ENCODE measurements at places on chromosomes 5 and 9. TPM values are rescaled to one million over a fixed set of nuclear protein-coding genes. Genes with fewer than 3 reads are reported as not detected.

DNA sequence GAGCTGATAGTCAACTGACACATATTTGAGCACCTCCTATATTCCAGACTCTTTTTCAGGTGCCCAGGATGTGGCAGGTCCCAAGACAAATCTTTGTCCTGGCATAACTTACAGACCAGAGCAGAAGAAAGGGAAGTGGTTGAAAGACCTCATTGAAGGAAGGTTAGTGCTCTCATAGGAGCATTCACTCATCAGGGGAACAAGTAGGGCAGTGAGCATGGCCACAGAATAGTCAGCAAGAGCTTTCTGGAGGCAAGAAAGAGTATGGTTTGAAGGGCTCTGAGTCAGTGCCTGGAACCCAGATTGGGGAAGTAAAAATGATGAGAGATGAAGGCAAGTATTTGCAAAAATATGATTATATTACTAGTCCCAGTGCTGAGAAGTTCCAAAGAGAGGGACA is 25.0 kb upstream of the ERMP1 start:
- DNase-seq = no peak

The BRINP1 gene
- 0.30 TPM for total RNA-seq

DNA sequence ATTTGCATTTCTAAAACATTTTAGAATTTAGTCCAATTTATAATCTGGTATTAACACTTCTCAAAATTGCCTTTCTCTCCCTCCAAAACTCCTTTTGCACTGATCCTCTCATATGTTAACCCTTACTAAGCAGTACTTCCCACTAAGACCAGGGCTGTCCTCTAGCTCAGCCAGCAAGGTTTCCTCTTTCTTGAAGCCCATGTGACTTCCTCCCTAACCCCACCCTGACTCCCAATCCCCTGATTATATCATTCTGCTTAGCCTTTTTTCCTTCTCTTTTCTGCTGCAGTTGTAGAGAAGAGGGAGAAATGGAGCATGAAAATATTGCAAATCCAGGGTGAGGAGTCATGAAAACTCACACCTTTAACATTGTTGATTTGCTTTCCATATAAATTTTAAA is 241.7 kb downstream of the MCTP1 start:
- DNase-seq = no peak

The TAS2R1 gene
- not detected for total RNA-seq

DNA sequence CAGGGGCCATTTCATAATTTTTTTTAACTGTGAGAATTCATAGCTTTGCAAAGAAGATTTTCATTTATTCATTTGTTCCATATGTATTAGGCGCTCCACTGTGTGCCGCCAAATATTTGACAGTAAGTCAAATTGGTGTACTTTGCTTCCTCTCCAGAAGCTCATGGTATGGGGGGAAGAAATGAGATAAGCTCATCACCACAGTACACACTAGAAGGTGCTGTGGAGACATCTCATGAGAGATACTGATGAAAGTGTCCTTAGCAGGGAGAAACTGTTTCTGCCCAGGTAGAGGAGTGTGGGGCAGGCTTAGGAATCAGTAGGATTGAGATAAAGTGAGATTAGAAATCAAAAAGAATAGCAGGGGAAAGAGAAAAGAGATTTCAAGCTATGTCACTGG is 136.2 kb downstream of the CDH6 start:
- DNase-seq = no peak

The LCN12 gene
- total RNA-seq = 1.2 TPM

The MAP3K1 gene
- 5.6 TPM for total RNA-seq

DNA sequence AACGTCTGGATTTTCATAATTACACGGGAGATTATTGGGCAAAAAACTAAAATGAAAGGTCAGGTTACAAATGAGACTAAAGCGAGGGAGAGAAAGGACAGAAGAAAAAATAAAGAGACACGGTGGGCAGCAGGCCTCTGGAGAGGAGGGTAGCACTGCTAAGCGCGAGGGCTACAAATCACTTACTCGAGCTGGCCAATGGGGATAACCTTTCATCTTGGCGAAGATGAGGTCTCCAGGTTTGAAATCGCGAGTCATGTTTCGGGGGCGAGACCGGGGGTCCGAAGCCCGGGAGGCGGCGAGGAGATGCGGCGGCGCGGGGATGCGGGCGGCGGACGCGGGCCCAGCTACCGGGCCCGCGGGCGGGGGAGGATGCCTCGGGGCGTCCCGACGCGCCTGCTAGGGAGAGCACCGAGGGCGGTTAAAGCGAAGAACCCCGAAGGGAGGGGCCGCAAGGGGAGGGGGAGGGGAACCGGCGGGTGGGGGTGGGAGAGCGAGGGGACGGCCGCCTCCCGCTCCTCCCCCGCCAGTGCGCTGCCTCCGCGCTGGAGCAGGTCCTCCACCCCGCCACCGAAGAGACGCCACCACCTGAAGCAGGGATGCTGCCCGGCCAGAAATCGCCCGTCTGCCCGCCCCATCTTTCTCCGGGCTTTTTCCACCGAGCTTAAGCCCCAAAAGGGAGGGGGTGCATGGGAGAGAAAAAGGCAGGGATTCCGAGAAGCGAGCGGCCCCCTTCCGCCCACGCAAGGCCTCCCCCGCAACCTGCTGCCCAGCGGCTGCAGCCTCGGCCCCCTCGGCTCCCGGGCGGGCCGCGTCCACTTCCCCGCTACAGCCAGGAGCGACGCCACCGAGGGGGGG is 610 bp downstream of the PSIP1 start:
- DNase-seq = peak; percentile 8

GRCh38 chr5:81140943-81141342 is 92.2 kb upstream of the CKMT2 start:
- no peak for DNase-seq

The ANKRD31 gene
- total RNA-seq = 0.14 TPM

GRCh38 chr9:123658792-123659191 is 271.1 kb downstream of the DENND1A start:
- no peak for DNase-seq

DNA sequence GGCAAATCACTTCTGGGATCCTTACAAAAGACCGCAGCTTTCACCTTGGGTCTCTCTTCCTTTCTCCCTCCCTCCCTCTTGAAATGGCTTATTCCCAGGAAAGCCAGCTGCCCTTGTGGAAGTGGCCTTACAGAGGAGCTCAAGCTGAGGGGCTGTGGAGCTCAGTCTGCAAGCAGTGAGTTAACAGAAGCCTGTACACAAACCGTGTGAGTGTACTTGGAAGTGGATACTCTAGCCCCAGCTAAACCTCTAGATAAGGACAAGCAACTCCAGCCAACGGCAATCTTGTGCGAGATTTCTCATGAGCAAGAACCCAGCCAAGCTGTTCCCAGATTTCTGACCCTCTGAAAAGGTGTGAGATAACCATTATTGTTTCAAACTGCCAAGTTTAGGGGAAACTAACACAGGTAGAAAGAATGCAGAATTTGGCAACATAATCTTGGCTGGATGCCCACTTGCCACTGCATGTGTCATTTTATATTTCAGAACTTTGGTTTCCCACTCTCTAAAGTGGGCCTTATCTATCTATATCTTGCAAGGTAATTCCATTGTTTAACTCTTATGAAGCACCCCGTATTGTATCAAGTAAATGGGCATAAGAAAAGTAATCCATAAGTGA is 85.6 kb downstream of the CDH18 start:
- DNase-seq = no peak

DNA sequence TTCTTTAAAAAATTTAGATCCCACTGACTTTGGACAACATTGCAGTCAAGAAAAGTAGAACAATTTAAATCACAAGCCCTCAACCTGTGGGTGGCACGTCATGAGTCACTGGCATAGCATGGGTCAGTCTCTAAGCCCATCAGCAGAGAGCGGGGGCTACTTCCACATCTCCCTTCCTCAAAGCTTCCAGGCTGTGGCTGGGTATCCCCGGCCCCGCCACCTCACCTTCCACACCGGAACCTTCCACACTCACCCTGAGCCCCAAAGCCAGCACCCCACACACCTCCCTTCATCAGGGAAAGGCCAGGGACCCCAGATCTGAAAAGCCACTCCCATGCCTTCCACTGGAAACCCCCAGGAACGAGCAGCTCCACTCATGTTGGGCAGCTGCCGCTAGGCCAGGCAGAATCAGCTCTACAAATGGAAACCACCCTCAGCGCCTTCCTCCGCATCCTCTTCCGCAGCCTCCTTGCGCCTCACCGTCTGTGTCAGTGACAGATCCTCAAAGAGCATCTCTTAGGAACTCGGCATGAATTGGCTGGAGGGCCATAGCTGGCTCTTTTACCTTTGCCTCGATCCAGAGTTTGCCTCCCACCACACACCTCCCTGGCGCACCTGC is 156.5 kb downstream of the ERCC6L2 start:
- DNase-seq = no peak

DNA sequence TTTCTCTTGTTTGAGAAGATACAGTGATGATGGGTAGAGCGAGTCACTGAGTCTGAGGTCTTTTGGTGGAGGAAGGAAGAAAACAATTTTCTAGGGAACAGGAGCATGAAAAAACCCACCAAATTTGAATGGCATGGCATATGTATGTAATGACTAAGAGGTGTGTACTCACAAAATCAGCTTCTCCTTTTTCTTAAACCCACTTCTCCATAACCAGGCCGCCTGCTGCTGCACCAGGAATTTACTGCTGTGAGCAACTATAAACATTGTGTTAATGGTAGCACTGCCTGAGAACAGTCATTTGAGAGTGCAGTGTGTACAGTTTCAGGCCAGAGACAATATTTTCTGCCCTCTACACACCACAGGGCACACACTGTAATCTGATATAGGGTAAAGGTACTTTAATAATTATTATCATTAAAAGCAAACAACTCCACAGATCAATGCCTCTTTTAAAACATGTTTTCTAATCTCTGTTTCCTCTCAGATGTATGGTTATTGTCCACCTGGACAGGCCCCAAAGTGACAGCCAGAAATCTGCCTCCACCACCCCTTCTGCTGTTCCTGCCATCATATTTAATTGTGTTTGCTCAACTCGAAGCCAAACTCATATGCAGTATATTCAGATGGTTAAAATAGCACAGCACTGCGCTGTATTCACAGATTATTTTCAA is 241.6 kb downstream of the KIAA0825 start:
- DNase-seq = no peak

The ADAMTS6 gene
- total RNA-seq = 14.3 TPM

DNA sequence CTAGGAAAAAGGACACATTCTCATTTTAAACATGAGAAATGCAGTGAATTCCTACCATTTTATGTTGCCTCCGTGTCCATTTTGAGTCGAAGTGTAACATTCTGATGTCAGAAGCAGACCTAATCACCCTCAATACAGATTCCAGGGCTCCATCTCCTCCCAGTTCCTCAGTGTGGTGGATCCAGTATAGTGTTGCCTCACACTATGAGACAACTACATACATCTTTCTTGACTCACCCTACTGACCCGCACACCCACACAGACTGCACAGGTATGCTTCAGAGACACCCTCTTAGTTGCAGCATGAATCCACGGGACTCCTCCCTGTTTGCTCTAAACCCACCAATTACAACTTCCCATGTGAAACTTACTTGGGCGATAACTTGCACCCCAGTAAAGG is 564.9 kb downstream of the SEMA5A start:
- DNase-seq = no peak

DNA sequence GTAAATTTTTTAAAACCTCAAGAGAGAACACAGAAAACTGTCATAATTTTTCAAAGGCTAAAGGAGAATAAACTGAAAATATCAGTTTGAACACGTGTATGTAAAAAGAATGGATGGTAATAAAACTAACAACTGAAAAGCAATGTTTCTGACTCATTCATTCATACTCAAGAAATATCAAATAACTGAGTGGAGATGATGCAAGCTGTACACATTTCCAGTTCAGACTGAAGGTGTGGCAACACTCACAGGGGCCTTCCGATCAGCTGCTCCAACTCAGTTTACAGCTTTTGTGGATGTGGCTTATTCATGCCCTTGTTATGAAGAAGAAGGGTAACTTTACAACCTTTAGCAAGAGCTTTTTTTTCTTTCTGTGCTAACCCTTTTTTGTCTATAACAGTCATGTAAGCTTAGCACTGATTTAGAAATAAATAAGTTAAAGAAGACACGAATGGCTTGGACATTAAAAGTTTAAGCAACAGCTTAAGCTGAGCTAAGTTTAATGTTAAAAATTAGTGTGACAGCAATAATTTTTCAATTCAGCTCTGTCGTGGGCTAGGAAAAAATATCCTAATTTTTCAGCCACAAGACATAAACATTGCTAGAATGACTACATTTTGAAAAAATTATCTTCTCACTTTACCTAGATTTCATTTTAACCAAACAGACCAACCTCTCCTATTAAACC is 453.5 kb downstream of the RAB3C start:
- DNase-seq = peak; percentile 92

- no peak for DNase-seq
Measured at GRCh38 chr9:93307468-93308157, 123.7 kb downstream of the WNK2 start.

DNA sequence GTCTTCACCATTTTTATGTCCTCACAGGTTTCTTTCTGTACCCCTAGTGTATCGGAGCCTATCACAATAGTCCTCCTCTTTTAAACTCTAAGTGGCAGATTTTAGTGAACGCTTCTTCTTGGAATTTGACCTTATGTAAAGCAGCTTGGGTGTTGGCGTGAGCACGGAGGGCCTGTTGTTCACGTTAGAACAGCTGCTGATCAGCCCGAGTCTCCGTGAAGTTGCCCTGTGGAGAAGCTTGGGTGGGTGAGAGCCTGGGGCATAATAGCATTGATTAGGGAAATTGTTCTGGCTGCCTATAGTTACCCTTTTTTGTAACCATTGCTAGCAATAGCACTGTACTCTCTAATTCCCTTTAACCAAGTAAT is 167.0 kb upstream of the OTULINL start:
- DNase-seq = no peak

Data from NCI-H460 (cell line).